ENCODE measurements at places on chromosomes 13 and 19.

GRCh38 chr13:65095161-65096082, 2134.7 kb downstream of the PCDH9 start:
- no peak for DNase-seq

DNA sequence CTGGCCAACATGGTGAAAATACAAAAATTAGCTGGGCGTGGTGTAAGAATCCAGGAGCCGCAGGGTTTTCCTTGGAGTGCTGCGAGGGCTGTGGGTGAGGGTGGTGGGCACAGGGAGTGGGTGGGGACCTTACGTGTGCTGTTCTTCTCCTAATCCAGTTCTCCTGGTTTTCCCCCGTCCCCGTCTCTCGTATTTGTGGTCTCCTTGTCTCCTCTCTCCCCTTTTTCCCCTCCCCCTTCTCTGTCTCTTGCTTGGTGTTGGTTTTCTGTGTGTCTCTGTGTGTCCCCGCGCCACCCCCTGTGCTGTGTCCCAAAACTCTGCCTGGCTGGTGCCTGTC, 1.7 kb downstream of the SELENOW start:
- no peak for DNase-seq

DNA sequence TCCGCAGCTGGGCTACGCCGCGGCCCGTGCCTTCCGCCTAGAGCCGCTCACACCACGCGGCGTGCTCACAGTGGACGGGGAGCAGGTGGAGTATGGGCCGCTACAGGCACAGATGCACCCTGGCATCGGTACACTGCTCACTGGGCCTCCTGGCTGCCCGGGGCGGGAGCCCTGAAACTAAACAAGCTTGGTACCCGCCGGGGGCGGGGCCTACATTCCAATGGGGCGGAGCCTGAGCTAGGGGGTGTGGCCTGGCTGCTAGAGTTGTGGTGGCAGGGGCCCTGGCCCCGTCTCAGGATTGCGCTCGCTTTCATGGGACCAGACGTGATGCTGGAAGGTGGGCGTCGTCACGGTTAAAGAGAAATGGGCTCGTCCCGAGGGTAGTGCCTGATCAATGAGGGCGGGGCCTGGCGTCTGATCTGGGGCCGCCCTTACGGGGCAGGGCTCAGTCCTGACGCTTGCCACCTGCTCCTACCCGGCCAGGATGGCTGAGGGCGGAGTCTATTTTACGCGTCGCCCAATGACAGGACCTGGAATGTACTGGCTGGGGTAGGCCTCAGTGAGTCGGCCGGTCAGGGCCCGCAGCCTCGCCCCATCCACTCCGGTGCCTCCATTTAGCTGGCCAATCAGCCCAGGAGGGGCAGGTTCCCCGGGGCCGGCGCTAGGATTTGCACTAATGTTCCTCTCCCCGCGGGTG, 7.4 kb downstream of the DBP start:
- peak; percentile 16 for DNase-seq

- DNase-seq, result no peak
Observed at GRCh38 chr13:113196970-113197737, 11.3 kb downstream of the PCID2 start.
